ENCODE measurements at places on chromosomes 13 and 19. TPM values are rescaled to one million over a fixed set of nuclear protein-coding genes. Genes with fewer than 3 reads are reported as not detected.

Gene TNNI3
- total RNA-seq, result not detected

DNA sequence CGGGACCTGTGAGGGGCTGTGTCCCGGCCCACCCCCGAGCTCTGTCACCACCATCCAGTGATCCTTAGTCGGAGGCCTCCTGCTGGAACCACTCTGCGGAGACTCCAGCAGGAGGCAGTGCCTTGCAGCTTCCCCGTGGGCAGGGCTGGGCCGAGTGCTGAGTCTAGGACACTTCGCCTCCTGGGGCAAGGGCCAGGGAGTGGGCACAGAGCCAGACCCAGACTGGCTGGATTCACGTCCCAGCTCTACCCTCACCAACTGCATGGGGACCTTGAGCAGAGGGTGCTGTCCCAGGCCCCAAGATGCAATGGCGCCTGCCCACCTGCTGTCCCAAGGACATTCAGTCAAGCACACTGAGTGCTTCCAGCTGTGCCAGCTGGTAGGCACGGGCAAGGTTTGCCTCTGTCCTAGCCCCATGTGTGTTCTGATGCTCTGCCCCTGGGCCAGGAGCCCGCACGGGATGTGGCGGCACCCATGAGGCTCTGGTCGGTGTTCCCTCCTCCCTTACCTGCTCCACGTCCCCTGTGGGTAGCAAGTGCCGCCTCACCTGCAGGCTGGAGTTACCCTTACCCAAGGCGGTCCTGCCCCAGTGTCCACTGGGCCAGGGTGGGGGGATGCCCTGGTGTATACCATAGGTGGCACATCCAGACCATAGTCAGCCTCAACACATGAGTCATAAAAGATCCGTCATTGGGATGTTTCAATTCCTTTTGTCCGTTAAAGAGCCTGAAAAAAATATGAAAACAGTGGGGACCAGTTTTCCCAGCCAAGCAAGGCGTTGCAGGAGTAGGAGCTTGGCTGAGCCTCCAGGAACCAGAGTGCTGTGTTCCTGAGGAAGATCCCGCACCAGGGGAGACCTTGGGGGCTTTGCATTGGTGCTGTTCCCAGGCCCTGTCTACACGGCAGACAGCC, 7.4 kb downstream of the FZR1 start:
- H3K36me3 ChIP-seq, result peaks cover 32% of the 10 kb centered on the region
- H3K27me3 ChIP-seq, result no peaks in the 10 kb centered on the region
- no peak overlapping the region for H3K4me3 ChIP-seq
- no peak for DNase-seq
- H3K27ac ChIP-seq, result no peak overlapping the region
- H3K4me1 ChIP-seq, result peaks cover 73% of the 10 kb centered on the region

Gene BCL3
- total RNA-seq, result 97.1 TPM

Gene CLN5
- total RNA-seq, result 42.9 TPM

DNA sequence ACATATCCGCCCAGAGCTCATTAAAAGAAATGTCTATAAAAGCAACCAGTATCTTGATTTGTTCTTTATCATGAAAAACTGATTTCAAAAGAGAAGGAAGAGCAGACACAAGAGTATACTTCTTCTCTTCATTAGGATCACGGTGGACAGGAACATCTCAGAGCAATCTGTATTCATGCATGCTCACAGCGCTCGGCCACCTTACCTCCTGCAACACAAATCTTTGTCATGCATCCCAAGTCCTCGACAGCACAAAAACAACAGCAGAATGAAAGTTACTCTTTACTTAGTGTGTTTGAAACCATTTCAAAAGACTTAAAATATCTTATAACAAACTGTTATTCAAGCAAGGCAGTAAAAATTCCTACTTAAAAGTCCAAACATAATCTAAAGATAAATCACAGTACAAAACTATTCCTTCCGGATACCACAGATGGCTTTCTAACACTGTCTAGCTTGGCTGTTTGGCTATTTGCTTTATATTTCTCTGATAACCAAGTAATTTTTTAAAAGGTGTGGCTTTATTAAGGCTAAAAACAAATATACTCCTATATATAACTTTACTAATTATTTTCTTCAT, 174.5 kb downstream of the TBC1D4 start:
- no peak overlapping the region for H3K4me3 ChIP-seq
- no peak overlapping the region for H3K27ac ChIP-seq
- H3K27me3 ChIP-seq, result no peaks in the 10 kb centered on the region
- H3K36me3 ChIP-seq, result peaks cover 85% of the 10 kb centered on the region
- DNase-seq, result no peak

GRCh38 chr13:84208246-84208910, 326.1 kb upstream of the SLITRK1 start:
- H3K27ac ChIP-seq, result no peak overlapping the region
- no peaks in the 10 kb centered on the region for H3K36me3 ChIP-seq
- no peak for DNase-seq
- no peaks in the 10 kb centered on the region for H3K27me3 ChIP-seq
- no peak overlapping the region for H3K4me3 ChIP-seq

DNA sequence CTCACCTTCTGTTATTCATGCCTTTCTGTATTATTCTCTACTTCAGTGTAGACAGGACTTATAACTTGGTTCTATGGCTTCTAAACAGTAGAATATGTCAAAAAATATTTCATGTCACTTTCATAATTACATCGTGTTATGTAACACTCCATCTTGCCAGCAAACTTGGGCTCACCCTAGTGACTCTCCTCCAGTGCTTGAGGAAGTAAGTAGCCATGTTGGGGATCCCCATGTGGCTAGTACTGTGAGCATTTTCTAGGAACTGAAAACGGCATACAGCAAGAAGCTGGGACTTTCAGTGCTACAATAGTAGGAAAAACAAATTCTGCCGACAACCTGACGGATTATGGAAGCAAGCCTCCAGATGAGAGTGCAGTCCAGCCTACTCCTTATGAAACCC, 495.6 kb downstream of the SLITRK6 start:
- no peaks in the 10 kb centered on the region for H3K27me3 ChIP-seq
- H3K4me3 ChIP-seq, result no peak overlapping the region
- DNase-seq, result no peak
- H3K27ac ChIP-seq, result no peak overlapping the region
- no peaks in the 10 kb centered on the region for H3K4me1 ChIP-seq

Gene KASH5
- total RNA-seq, result not detected

Gene TMEM150B
- not detected for total RNA-seq

GRCh38 chr19:44794610-44795009, 14.3 kb upstream of the BCAM start:
- H3K27ac ChIP-seq, result no peak overlapping the region
- DNase-seq, result no peak
- no peak overlapping the region for H3K4me3 ChIP-seq
- H3K27me3 ChIP-seq, result no peaks in the 10 kb centered on the region
- no peaks in the 10 kb centered on the region for H3K36me3 ChIP-seq

Gene SYNE4
- 1.6 TPM for total RNA-seq

Gene CYP2F1
- 0.47 TPM for total RNA-seq

DNA sequence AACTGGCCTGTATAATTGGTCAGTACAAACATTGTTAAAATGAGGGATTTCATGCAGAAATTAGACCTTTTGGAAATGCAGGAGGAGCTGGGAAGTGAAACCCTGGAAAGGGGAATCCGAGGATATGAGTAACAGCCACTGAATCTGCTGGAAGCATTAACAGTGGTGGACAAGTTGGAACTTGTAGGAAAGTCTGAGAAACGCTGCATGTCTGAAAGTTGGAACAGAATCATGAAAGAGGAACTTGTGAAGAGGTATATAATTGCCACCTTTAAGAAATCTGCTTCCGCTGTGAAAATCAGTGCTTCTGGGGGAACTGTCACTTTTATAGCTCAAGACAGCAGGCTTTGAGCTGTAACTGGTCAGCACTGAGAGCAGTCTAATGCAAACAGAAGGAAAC, 716.5 kb upstream of the PRR20A start:
- no peaks in the 10 kb centered on the region for H3K36me3 ChIP-seq
- H3K4me1 ChIP-seq, result no peaks in the 10 kb centered on the region
- H3K27me3 ChIP-seq, result no peaks in the 10 kb centered on the region
- no peak overlapping the region for H3K27ac ChIP-seq
- H3K4me3 ChIP-seq, result no peak overlapping the region

DNA sequence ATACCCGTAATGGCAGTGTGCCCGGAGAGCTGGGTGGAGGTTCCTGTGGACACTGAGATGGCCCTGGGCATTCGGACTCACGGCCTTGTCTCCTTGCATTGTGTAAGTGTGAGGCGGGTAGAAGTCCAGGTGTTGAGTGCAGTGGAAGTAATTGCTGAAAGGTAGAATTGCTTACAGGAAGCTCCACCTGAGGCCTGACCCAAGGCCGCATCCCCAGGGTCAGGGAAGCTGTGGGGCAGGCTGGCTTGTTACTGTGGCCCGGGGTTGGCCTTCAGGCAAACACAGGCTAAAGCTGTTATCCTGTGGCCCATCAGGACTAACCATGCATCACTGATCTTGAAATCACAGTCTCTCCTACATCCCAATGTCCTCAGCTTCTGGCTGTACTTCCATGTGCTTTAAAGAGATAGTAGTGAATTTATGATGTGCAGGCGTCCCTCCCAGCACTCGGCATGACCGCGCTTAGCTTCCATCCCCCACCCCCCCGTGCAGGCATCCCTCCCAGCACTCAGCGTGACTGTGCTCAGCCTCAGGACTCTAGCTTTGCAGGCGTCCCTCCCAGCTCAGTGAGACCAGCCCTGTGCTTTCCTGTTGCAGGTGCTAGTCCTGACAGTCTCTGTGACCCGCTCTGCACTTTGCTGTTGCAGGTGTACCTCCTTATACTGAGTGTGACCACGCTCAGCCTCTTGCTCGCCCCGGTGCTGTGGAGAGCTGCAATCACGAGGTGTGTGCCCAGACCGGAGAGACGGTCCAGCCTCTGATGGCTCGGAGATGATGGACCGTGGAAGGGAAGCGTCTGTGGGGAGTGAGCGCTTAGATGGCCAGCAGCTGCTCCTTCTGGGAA, 35.6 kb upstream of the TFDP1 start:
- no peak overlapping the region for H3K27ac ChIP-seq
- H3K27me3 ChIP-seq, result no peaks in the 10 kb centered on the region
- DNase-seq, result no peak
- no peak overlapping the region for H3K4me3 ChIP-seq
- H3K36me3 ChIP-seq, result peaks cover 28% of the 10 kb centered on the region

- peaks cover 20% of the 10 kb centered on the region for H3K27me3 ChIP-seq
- peaks cover 2% of the 10 kb centered on the region for H3K4me1 ChIP-seq
- no peak overlapping the region for H3K4me3 ChIP-seq
- H3K36me3 ChIP-seq, result no peaks in the 10 kb centered on the region
- DNase-seq, result peak; percentile 44
- H3K27ac ChIP-seq, result no peak overlapping the region
Observed at GRCh38 chr13:20182231-20182846, 10.4 kb downstream of the GJB2 start.

DNA sequence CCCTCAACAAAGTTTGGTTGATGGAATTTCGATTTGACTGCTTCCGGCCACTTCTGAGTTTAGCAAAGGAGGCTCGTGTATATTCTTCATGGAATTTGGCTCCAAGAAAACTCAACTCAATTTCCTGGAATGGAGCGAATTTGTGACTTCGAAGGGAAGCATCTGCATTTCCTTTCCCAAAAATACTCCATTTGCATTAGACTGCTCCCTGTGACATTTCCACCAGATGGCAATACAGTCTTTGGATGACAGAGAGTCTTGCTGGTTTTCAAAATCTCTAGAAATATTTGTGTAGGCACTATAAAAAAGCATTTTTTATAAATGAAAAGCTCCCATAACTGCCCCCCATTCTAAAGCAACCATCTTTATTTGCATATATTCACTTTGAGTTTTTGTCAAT, 4.1 kb downstream of the C1QTNF9 start:
- no peaks in the 10 kb centered on the region for H3K27me3 ChIP-seq
- no peaks in the 10 kb centered on the region for H3K4me1 ChIP-seq
- no peak overlapping the region for H3K4me3 ChIP-seq
- H3K36me3 ChIP-seq, result no peaks in the 10 kb centered on the region
- no peak overlapping the region for H3K27ac ChIP-seq
- no peak for DNase-seq

DNA sequence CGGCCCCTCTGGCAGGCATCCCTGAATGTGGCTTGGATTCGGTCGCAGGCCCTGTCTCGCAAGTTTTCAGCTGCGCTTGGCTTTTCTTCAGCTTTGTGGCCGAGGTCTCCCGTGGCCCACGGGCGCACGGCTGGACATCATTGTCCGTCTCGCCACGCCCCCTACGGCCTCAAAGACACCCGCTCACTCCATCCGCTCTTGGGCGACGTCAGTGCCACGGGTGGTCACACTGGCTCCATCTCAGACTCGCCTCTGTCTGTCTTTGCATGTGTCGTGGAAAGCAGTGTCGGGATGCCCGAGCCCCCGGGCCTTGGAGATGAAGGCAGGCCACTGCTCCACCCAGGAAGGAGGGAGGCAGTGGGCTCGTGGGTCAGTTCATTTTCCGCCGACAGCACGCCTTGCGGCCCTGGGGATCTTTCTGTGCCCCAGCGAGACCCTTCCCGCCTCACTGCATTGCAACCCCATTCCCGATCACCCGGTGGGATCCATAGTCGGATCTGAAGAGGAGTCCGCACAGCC, 51.0 kb downstream of the ZNF146 start:
- H3K36me3 ChIP-seq, result no peaks in the 10 kb centered on the region
- H3K4me3 ChIP-seq, result no peak overlapping the region
- H3K4me1 ChIP-seq, result no peaks in the 10 kb centered on the region
- no peak overlapping the region for H3K27ac ChIP-seq
- no peaks in the 10 kb centered on the region for H3K27me3 ChIP-seq

DNA sequence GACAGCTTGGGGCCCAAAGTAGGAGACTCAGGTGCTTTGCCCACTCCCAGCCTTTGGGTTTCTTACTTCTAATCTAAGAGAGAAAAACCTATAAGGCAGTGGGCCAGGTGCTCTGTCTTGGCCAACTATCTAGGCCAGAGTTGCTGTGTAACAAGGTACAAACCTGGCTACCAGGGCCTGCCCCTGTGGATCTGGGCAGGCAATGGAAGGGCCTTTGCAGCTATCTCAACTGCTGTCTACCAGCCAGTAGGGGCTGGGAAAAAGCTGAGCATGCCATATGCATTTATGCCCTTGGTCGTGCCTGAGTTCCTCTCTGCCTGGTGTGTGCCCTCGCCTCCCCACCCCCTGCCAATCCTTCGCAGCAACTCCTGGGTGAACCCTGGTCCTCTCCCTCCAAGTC, 16.7 kb upstream of the SERPINE3 start:
- no peaks in the 10 kb centered on the region for H3K27me3 ChIP-seq
- DNase-seq, result no peak
- no peak overlapping the region for H3K27ac ChIP-seq
- H3K36me3 ChIP-seq, result no peaks in the 10 kb centered on the region
- no peaks in the 10 kb centered on the region for H3K4me1 ChIP-seq
- no peak overlapping the region for H3K4me3 ChIP-seq

- H3K4me3 ChIP-seq, result peak within 1 kb of the TSS; percentile 45
- H3K27ac ChIP-seq, result no peak within 1 kb of the TSS
- peaks cover 52% of the 10 kb centered on the region for H3K4me1 ChIP-seq
- H3K36me3 ChIP-seq, result no peaks in the 10 kb centered on the region
- DNase-seq, result peak; percentile 75
Observed at GRCh38 chr19:6590827-6591319, at the start of gene CD70. CD70 (minus strand) TSS chr19:6591150; CDS start chr19:6591002, 148 bp downstream.

Gene ING1
- 16.2 TPM for total RNA-seq

DNA sequence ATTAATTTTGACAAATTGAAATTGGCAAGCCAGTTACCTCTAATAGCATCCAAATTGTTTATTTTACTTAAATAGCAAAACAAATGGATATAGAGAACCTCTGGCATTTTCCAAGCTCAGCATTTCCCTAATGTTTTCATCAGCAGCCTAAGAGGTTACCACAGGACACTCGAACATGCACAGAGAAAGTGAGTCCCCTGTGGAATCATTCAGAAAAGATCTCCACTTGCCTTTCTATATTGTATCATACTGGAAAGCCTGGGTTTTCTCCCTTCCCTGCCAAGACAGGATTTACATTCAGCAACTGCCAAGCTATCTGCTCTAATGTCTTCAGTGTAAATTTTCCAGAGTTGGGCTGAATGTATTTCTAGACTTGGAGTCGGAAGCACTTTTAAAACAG, 188.9 kb downstream of the KCTD12 start:
- no peak overlapping the region for H3K4me3 ChIP-seq
- DNase-seq, result no peak
- no peak overlapping the region for H3K27ac ChIP-seq
- no peaks in the 10 kb centered on the region for H3K36me3 ChIP-seq
